ENCODE measurements at places on chromosomes 3 and 15.

GRCh38 chr3:109656225-109656624, 318.9 kb upstream of the DPPA4 start:
- H3K27me3 ChIP-seq, result no peaks in the 10 kb centered on the region
- H3K36me3 ChIP-seq, result no peaks in the 10 kb centered on the region
- no peak overlapping the region for H3K4me3 ChIP-seq
- H3K4me1 ChIP-seq, result no peaks in the 10 kb centered on the region

GRCh38 chr3:184459355-184459754, 79.5 kb downstream of the CHRD start:
- peaks cover 2% of the 10 kb centered on the region for H3K27me3 ChIP-seq
- no peaks in the 10 kb centered on the region for H3K36me3 ChIP-seq
- DNase-seq, result no peak
- no peak overlapping the region for H3K27ac ChIP-seq
- no peak overlapping the region for H3K4me3 ChIP-seq

DNA sequence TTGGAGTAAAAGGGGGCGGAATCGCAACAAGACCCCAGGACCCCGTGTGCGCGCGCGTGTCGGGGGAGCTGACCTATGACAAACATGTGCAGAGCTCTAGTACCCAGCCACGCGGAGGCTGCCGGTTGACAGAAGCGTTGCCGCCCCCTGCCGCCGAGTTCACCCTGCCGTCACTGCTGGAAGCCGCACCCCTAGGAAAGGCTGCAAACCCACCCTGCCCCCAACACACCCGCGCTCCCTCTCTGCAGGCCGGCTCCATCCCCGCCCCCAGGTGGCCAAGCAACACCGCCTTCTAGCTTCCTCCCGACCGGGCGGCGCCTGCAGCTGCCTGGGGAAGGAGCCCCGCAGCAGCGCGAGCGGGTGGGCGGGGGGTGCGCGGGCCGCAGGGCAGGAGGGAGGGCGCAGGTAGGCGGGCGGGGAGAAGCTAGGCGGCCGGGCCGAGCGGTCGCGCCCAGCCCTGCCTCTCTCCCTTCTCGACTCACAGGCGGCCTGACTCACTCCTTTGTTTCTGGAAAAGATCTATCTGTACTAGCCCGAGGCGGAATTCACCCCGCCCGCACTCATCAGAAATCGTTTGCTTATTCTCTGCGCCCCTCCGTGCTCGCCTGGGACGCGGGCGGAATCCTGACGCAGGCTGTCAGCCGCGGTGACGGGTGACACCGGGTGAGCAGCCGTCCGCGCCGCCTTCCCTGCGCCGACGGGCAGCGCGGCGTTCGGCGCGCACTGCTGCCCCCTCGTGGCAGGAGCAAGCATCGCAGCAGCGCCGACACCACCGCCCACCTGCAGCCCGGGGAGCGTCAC, 160.8 kb downstream of the GAP43 start:
- peak overlapping the region; percentile 78 for H3K27ac ChIP-seq
- DNase-seq, result peak; percentile 95
- no peaks in the 10 kb centered on the region for H3K36me3 ChIP-seq
- peak overlapping the region; percentile 90 for H3K4me3 ChIP-seq
- H3K4me1 ChIP-seq, result peaks cover 6% of the 10 kb centered on the region

- no peak for DNase-seq
- peaks cover 2% of the 10 kb centered on the region for H3K27me3 ChIP-seq
- no peak overlapping the region for H3K27ac ChIP-seq
- no peak overlapping the region for H3K4me3 ChIP-seq
- H3K36me3 ChIP-seq, result no peaks in the 10 kb centered on the region
Measured at GRCh38 chr3:30764281-30764680, 130.2 kb downstream of the GADL1 start.

- H3K27ac ChIP-seq, result no peak overlapping the region
- no peak for DNase-seq
- no peaks in the 10 kb centered on the region for H3K36me3 ChIP-seq
Measured at GRCh38 chr3:159057621-159058020, 255.8 kb downstream of the MFSD1 start.

DNA sequence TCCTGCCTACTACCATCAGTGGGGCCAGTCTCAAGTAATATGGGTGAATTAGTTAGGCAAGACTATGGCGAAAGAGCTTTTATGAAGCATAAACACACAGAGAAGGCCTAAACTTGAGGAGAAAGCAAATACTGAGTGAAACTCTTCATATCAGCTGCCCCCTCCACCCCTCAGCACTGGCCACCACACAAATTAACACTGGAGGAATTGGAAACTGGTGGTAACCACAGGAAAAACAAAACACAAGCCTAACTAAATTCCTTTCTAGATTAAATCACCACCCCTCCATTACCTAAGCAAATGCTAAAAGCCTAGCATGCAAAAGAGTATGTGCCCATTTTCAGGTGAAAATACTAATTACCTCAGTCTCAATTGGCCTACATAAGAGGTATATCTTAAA, 774.7 kb upstream of the NECTIN3 start:
- no peaks in the 10 kb centered on the region for H3K27me3 ChIP-seq
- H3K36me3 ChIP-seq, result peaks cover 6% of the 10 kb centered on the region
- no peak overlapping the region for H3K4me3 ChIP-seq

DNA sequence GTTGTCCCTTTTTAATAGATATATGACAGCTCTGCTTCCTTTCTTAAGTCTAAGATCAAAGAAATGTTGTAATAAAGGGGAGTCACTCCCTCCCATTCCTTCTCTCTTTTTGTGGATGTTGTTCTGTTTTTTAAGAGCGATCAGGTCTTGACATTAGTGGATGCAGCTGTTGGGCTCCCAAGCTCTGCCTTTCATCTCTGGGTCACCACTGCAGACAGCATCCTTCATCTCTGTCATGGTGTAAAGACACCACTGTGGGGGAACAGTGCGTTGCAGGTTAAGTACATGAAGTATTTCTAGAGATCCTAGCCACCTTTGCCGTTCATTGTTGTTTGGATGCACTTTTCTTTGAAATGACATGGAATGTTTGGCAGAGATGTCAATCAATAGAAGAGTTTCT, 17.7 kb downstream of the FNDC3B start:
- H3K27ac ChIP-seq, result no peak overlapping the region
- H3K36me3 ChIP-seq, result peaks cover 15% of the 10 kb centered on the region
- no peak overlapping the region for H3K4me3 ChIP-seq
- H3K4me1 ChIP-seq, result peaks cover 48% of the 10 kb centered on the region
- H3K27me3 ChIP-seq, result no peaks in the 10 kb centered on the region
- no peak for DNase-seq

- no peak for DNase-seq
- H3K4me3 ChIP-seq, result no peak overlapping the region
- H3K4me1 ChIP-seq, result peaks cover 83% of the 10 kb centered on the region
- no peak overlapping the region for H3K27ac ChIP-seq
- peaks cover 2% of the 10 kb centered on the region for H3K27me3 ChIP-seq
Measured at GRCh38 chr15:68612979-68613740, 34.4 kb downstream of the CORO2B start.

- DNase-seq, result no peak
- H3K4me1 ChIP-seq, result no peaks in the 10 kb centered on the region
- H3K4me3 ChIP-seq, result no peak overlapping the region
- H3K27me3 ChIP-seq, result no peaks in the 10 kb centered on the region
- no peaks in the 10 kb centered on the region for H3K36me3 ChIP-seq
Measured at GRCh38 chr3:1269808-1270207, 177.0 kb downstream of the CNTN6 start.

GRCh38 chr15:70521576-70522322, 241.6 kb downstream of the UACA start:
- no peaks in the 10 kb centered on the region for H3K36me3 ChIP-seq
- no peak overlapping the region for H3K27ac ChIP-seq
- peaks cover 3% of the 10 kb centered on the region for H3K4me1 ChIP-seq
- H3K4me3 ChIP-seq, result no peak overlapping the region
- peaks cover 13% of the 10 kb centered on the region for H3K27me3 ChIP-seq
